RWPE2 (cell line): ENCODE measurements at places on chromosomes 16 and 17.
A peak's percentile ranks its signal among the peaks of the same experiment; 100 is the strongest.

DNA sequence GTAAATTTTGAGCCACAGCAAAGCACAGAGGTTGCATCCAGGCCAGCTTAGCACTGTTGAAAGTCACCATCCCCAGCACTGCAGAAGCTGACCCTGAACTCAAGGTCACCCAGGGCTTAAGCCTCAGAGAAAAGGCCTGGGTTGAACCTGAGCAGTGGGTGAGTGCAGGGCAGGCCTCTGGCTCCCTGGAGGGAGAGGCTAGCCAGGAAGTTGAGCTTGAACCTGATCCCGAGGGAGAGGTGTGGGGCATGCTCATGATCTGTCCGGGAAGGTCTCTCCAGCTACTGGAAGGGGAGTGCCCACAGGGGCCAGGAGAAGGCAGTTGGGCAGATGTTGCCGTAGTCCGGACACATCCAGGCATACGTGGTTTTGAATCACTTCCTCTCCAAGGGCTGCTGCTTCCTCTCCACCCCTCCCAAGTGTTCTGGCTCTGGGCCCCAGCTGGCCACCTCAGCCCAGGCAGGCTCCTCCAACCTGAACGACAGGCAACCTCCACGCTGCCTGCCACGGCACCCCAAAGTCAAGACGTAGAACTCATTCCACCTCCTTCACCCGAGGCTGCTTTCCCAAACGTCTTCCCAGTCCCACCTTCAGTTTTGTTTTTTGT lies 18.4 kb downstream of the CARHSP1 start:
- DNase-seq: peak; percentile 91

DNA sequence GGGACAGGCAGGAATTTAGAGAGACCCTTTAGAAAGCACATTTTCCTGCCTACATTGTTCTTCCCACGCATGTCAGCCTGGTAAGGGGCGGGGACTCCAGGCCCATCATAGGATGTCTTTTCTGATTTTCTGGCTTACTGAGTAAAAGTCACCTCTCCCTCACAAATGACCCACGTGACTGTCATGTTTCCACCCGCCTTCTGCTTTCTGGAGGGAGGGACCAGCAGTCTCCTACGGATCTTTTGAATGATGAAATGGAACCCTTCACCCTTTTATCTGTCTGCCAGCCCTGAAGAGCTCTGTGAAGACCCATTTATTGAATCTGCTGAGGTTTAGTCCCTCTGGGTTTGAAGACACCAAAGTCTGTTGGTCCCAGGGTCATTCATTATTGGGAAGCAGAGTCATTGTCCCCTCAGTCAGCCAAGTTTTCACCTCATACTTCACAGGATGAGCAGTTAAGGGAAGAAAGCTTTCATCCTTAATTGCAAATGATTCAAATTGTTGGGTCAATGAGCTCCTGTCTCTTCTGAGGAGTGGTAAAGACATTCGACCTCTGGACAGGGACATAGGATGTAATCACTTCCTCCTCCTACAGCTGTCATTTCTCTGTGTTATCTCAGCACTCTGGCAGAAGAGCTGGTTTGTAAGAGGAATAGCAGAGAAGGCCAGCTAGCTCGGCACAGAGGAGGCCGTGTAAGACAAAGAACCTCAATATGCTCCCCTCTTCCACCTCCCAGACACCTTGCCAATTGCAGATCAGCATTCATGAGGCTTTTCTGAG lies 446.1 kb downstream of the HS3ST3B1 start:
- DNase-seq: no peak

- DNase-seq: no peak
Observed at GRCh38 chr17:9256361-9256750, 235.0 kb downstream of the NTN1 start.

DNA sequence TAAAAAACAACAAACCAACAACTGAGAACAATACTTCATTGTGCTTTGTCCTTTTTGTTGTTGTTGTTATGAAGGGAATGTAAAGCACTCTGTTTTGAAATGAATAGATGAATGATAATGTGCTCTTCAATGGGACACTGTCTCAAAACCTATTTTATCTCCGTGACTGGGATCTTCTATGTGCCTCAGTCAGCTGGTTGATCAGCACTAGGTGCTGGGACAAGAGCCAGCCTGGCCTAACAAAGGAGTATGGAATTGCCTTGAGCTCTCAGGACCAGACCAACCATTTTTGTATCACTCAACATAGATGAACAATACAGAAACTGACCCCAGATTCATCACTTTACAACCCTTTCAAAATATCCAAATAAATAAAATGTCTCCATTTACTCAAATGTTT lies 440.2 kb downstream of the KCNJ2 start:
- no peak for DNase-seq

DNA sequence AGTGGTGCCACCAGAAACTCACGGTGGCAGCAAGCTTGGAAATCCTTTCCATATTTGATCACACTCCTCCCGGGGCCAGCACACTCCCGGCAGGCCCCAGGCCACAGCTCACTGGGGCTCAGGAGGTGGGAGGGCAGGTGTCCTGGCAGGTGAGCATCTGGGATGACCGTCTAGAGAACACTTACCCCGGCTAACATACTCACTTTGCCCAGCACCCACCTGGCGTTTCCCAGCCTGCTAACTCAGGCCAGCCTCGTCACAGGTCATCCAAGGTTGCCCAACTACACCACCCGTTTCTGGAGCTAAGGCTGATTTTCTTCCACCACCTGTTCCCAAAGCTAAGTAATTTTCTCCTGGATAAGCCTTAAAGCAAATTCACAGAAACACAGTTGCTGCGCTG lies 24.9 kb downstream of the FBXO31 start:
- no peak for DNase-seq

GRCh38 chr17:66847704-66848103 lies 12.8 kb downstream of the CACNG5 start:
- DNase-seq: no peak
